ENCODE measurements at places on chromosomes 13 and 19.

DNA sequence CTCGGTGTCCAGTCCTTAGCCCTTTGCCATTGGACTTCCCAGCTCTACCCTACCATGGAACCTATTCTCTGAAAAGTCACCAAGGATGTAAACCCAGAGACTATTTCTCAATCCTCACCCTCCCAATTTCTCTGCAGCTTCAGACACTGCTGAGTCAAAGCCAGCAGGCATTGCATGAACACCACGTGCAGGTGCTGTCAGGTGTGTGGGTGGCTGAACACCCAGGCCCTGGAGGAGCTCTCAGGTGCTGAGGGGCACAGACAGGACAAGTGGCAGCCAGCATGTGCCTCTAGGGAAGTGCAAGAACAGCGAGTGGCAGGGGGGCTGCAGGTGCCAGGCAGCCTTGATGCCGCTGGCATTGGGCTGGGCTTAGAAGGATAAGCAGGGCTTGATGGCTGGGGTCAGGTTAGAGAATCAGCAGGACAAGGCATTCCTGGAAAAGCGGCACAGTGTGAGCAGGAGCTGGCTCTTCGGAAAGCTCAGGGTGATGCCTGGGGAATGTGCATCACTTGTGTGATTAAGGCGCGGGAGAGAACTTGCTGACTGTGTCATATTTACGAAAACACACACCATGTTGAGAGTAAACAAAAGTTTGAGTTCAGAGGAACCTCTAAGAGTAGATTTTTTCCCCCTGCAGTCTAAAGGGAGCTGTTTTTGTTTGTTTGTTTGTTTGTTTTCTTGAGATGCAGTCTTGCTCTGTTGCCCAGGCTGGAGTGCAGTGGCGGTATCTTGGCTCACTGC is 83.8 kb downstream of the LNX2 start:
- DNase-seq, result no peak

DNA sequence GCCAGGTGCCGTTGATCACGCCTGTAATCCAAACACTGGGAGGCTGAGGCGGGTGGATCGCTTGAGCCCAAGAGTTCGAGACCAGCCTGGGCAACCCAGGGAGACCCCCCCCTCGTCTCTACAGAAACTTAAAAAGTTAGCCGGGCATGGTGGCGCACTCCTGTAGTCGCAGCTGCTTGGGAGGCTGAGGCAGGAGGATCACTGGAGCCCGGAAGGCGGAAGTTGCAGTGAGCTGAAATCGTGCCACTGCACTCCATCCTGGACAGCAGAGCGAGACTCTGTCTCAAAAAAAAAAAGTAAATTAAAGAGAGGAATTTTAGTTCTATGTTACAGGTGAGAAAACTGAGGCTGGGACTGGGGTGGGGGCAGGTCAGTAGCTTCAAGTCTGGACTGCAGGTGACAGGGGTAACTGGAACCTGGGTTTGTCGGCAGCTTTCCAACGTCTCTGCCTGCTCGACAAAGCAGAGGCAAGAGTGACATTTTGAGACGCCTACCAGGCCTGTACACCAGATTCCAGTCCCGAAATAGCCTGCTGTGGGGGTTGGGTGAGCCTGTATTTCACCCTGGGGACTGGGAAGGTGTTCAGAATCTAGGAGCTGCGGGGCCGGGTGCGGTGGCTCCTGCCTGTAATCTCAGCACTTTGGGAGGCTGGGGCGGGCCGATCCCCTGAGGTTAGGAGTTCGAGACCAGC is 1.2 kb downstream of the SELENOW start:
- no peak for DNase-seq

- DNase-seq, result no peak
Measured at GRCh38 chr13:76570510-76570971, 315.7 kb downstream of the KCTD12 start.

- no peak for DNase-seq
Measured at GRCh38 chr13:36709136-36709890, 35.5 kb downstream of the SERTM1 start.

All from NCI-H1417 treated with DMSO at 0.1 percent for 48 hours (cell line).